CD4-positive, alpha-beta T cell treated with Interleukin-2 at 100 ng/mL for 4 hours (primary cell): ENCODE measurements at places on chromosomes 3 and 15.

GRCh38 chr15:38975282-38975990, 410.8 kb upstream of the RASGRP1 start:
- DNase-seq: no peak

GRCh38 chr15:73265536-73266153, 103.1 kb downstream of the HCN4 start:
- peak; percentile 58 for DNase-seq

GRCh38 chr15:67796196-67797127, 28.8 kb upstream of the SKOR1 start:
- DNase-seq: no peak

DNA sequence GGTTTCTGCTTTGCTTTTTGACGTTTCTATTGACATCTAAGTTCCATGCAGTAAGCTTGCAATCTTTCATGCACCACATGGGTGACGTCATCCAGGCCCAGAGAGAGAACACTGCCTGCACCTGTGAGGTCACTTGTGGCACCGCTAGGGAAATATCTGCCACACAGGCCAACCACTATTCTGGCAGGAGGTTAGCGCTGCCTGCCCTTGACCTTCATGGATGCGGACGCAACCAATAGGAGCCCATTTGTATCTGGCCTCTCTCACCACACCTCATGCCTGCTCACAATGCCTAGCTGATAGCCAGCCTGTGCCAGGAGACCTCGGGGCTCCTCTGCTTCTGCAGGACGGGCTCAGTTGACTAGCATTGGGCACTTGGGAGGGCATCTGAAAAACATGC, 55.8 kb upstream of the PRR23E start:
- DNase-seq: no peak

GRCh38 chr3:2141482-2141881, 42.8 kb downstream of the CNTN4 start:
- DNase-seq: no peak

- DNase-seq: no peak
Observed at GRCh38 chr15:61736790-61737189, 323.5 kb downstream of the VPS13C start.

DNA sequence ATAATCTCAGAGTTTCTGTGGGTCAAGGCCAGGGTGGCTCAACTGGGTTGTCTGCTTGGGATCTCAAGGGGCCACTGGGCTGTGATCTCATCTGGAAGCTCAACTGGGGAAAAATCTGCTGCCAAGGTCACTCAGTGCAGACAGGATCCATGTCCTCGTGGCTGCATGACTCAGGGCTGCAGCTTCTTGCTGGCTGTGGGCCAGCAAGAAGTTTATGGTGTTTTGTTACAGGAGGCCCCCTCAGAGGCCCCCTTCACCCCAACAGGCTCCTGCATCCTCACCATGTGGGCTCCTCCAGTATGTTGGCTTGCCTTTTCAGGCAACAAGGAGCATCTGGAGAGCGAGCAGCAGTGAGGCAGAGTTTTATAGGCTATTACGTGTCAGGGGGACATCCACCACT, 14.6 kb downstream of the OCA2 start:
- DNase-seq: no peak
